Stomach (tissue), 19 donors: ENCODE measurements at places on chromosomes 11 and 22. TPM values are rescaled to one million over a fixed set of nuclear protein-coding genes. Genes with fewer than 3 reads are reported as not detected.

Gene RAD9A
- total RNA-seq = 7.0 TPM

Gene ABCG4
- total RNA-seq = not detected

DNA sequence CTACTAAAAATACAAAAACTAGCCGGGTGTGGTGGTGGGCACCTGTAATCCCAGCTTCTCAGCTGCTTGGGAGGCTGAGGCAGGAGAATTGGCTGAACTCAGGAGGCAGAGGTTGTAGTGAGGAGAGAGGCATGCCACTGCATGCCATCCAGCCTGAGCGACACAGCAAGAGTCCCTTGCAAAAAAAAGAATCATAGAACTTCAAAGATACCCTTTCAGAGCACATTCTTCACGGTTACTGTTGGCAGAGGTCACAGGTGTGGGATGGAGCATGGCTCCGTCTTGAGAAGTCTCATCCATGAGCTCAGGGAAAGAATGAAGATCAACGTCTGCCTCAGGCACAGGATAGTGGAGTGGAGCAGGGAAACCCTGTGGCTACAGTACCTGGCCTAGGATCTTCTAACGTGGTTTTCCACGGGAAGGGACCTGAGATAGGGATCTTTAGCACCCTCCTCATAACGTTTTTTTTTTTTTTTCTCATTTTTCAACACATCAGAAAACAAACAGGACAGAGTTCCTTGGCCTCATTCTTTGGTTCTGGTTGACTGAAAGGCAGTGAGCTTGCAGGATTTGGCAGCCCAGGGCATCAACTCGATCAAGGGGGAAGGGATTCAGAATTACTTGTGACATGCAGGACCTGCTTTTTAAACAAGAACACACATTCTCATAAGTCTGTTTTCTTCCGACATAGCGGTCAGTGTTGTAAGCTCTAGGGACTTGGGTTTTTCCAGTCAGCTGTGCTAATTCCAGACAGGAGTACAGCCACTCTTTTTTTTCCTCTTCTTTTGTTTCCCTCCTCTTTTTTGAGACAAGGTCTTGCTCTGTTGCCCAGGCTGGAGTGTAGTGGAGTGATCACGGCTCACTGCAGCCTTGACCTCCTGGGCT, 22.8 kb downstream of the F2 start:
- no peaks in the 10 kb centered on the region for H3K4me1 ChIP-seq
- no peak for DNase-seq
- H3K4me3 ChIP-seq = no peak overlapping the region
- peaks cover 74% of the 10 kb centered on the region for H3K36me3 ChIP-seq

- no peaks in the 10 kb centered on the region for H3K27me3 ChIP-seq
- no peak overlapping the region for H3K27ac ChIP-seq
- DNase-seq = no peak
- H3K4me1 ChIP-seq = peaks cover 67% of the 10 kb centered on the region
Measured at GRCh38 chr11:34344410-34344767, 13.4 kb downstream of the ABTB2 start.

Gene SLC35F2
- total RNA-seq = 20.9 TPM

GRCh38 chr11:115418626-115419025, 85.6 kb downstream of the CADM1 start:
- no peak overlapping the region for H3K27ac ChIP-seq
- H3K27me3 ChIP-seq = no peaks in the 10 kb centered on the region
- no peak for DNase-seq
- no peak overlapping the region for H3K4me3 ChIP-seq
- H3K4me1 ChIP-seq = peaks cover 12% of the 10 kb centered on the region

DNA sequence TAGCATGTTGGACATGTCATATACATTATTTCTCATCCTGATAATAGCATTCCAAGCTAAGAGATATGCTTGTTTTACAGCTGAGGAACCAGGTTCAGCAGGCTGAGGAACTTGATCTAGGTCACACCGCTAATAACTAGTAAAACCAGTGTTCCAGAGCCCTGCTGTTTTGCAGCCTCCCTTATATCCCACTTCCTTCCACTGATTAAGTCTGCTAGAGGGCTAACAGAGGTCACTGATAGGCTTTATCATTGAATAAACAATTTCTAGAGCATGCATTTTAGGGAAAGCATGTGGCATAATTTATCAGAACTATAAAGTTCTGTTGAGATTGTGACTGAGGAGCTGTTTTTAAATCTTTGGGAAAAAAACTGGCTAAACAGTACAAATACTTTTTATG, 54.0 kb downstream of the UVRAG start:
- DNase-seq = peak; percentile 80
- no peaks in the 10 kb centered on the region for H3K27me3 ChIP-seq
- H3K4me1 ChIP-seq = peaks cover 75% of the 10 kb centered on the region
- H3K4me3 ChIP-seq = no peak overlapping the region
- no peaks in the 10 kb centered on the region for H3K36me3 ChIP-seq

Gene MUC15
- not detected for total RNA-seq

DNA sequence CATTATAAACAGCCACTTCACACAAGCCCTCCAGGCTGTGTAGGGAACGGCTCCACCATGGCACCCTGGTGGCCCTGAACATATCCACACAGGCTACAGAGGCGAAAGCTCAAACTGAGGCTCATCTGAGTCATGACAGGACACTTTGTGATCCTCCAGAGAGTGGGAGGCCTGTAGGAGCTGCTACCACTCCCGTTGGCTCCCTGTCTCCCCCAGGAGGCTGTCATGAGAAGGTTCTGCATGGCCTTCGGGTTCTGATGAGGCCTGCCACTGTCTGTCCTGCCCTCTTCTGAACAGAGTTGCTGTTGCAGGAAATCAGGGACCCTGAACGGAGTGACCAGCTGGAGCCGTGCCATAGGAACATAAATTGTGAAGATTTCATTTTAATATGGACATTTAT, 23.8 kb upstream of the ALDH3B2 start:
- no peaks in the 10 kb centered on the region for H3K27me3 ChIP-seq
- no peak overlapping the region for H3K27ac ChIP-seq
- no peak overlapping the region for H3K4me3 ChIP-seq
- H3K36me3 ChIP-seq = no peaks in the 10 kb centered on the region

- no peak overlapping the region for H3K4me3 ChIP-seq
- no peaks in the 10 kb centered on the region for H3K27me3 ChIP-seq
- H3K27ac ChIP-seq = no peak overlapping the region
- DNase-seq = no peak
- H3K4me1 ChIP-seq = no peaks in the 10 kb centered on the region
Measured at GRCh38 chr11:76415073-76415472, 29.7 kb upstream of the EMSY start.

DNA sequence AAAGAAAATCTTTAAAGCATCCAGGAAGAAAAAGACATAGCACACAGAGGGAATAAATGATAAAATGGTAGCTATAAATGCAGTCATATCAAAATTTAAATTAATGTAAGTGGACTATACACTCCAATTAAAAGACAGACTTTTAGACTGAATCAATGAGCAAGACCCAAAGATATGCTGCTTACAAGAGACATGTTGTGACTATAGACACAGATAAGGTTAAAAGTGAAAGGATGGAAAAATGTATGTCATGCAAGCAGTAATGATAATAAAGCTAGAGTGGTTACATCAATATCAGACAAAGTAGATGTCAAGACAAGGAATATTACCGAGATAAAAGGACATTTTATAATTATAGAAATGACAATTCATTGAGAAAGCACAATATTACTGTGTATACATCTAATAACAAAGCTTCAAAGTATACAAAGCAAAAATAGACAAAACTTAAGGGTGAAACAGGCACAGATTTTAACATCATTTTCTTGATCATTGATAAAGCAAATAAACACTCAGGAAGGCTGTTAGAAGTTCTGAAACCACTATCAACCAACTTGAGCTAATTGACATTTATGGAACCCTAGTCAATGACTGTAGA, 22.8 kb upstream of the MUC5AC start:
- H3K27me3 ChIP-seq = no peaks in the 10 kb centered on the region
- H3K4me3 ChIP-seq = no peak overlapping the region
- DNase-seq = no peak
- no peaks in the 10 kb centered on the region for H3K36me3 ChIP-seq
- peaks cover under 1% of the 10 kb centered on the region for H3K4me1 ChIP-seq

GRCh38 chr11:60629399-60629798, 70.0 kb upstream of the MS4A8 start:
- H3K27ac ChIP-seq = no peak overlapping the region
- no peaks in the 10 kb centered on the region for H3K4me1 ChIP-seq
- DNase-seq = no peak
- no peaks in the 10 kb centered on the region for H3K36me3 ChIP-seq
- H3K27me3 ChIP-seq = no peaks in the 10 kb centered on the region

Gene CLCF1
- total RNA-seq = 2.6 TPM

DNA sequence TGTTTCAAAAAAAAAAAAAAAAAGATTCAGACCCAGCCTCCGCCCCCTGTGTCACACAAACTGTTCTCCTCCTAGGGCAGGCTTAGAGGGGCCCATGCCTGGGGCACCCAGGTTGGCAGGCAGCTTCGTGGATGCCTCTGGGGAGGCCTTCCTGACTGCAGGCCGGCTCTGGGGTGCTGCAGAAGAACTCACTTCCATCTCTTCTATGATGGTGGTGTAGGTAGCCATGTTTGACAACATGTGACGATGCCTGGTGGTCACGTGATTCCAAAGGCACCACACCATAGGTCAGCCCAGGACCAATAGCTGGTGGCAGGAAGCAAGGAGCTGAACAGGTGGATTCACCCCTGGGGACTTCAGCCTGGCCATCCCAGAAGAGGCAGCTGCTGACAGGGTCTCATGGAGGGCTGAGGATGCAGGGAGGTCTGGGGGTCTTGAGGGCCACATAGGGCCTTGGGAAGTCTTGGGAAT, 24.1 kb upstream of the CELSR1 start:
- no peak for DNase-seq
- no peaks in the 10 kb centered on the region for H3K27me3 ChIP-seq
- no peak overlapping the region for H3K27ac ChIP-seq
- no peaks in the 10 kb centered on the region for H3K36me3 ChIP-seq
- peaks cover 9% of the 10 kb centered on the region for H3K4me1 ChIP-seq
- no peak overlapping the region for H3K4me3 ChIP-seq

Gene MUC5B
- total RNA-seq = 38.5 TPM

- H3K4me1 ChIP-seq = peaks cover 35% of the 10 kb centered on the region
- H3K36me3 ChIP-seq = no peaks in the 10 kb centered on the region
- peak; percentile 73 for DNase-seq
- H3K27me3 ChIP-seq = no peaks in the 10 kb centered on the region
Measured at GRCh38 chr22:36439481-36440271, 41.8 kb downstream of the TXN2 start.

Gene SAA2
- not detected for total RNA-seq

Gene YPEL4
- 0.29 TPM for total RNA-seq

Gene LRRN4CL
- 20.0 TPM for total RNA-seq

- peaks cover 40% of the 10 kb centered on the region for H3K36me3 ChIP-seq
- no peak overlapping the region for H3K4me3 ChIP-seq
- H3K4me1 ChIP-seq = no peaks in the 10 kb centered on the region
- no peak overlapping the region for H3K27ac ChIP-seq
- DNase-seq = no peak
- H3K27me3 ChIP-seq = no peaks in the 10 kb centered on the region
Measured at GRCh38 chr22:29260031-29260560, 7.7 kb downstream of the RHBDD3 start.

GRCh38 chr11:73268671-73269271, 3.4 kb upstream of the P2RY6 start:
- no peak overlapping the region for H3K27ac ChIP-seq
- H3K4me1 ChIP-seq = peaks cover 6% of the 10 kb centered on the region
- no peak overlapping the region for H3K4me3 ChIP-seq
- H3K36me3 ChIP-seq = no peaks in the 10 kb centered on the region
- H3K27me3 ChIP-seq = peaks cover 19% of the 10 kb centered on the region

GRCh38 chr11:106088896-106089295, 11.4 kb downstream of the AASDHPPT start:
- peaks cover 12% of the 10 kb centered on the region for H3K4me1 ChIP-seq
- H3K27ac ChIP-seq = no peak overlapping the region
- H3K4me3 ChIP-seq = no peak overlapping the region

DNA sequence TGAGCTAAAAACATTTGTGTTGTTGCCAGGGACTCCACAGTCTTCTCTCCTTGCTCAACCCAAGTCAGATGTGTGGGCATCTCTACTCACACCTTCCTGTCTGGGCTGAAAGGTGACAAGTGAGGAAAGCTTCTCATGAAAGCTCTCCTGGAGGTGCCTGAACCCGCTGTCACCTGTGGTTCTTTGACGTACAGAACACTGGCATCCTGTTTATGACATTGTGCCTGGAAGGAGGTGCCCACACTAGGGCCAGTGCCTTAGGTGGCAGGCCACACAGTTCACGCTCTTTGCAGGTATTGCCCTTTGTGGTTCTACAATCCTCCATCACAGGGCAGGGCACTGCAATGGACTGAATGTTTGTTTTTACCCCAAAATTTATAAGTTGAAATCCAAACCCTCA, 108.5 kb downstream of the CD44 start:
- H3K27ac ChIP-seq = no peak overlapping the region
- H3K36me3 ChIP-seq = no peaks in the 10 kb centered on the region
- no peaks in the 10 kb centered on the region for H3K4me1 ChIP-seq
- H3K27me3 ChIP-seq = no peaks in the 10 kb centered on the region
- no peak overlapping the region for H3K4me3 ChIP-seq

- H3K27ac ChIP-seq = no peak overlapping the region
- no peaks in the 10 kb centered on the region for H3K4me1 ChIP-seq
- H3K4me3 ChIP-seq = no peak overlapping the region
- H3K27me3 ChIP-seq = no peaks in the 10 kb centered on the region
Measured at GRCh38 chr11:33643167-33643824, 57.3 kb downstream of the C11orf91 start.
